Activated T-helper 2 cell treated with anti-CD3 and anti-CD28 coated beads, Interferon-gamma antibody, Interleukin-2, Interleukin-4, amounts not matched to agents 10 μg/mL and 5 μg/mL and 100 μg/mL, durations not matched to agents 14 hours and 24 hours and 36 hours (primary cell): ENCODE measurements at places on chromosomes 16 and 17. TPM values are rescaled to one million over a fixed set of nuclear protein-coding genes. Genes with fewer than 3 reads are reported as not detected.
A peak's percentile ranks its signal among the peaks of the same experiment; 100 is the strongest.

DNA sequence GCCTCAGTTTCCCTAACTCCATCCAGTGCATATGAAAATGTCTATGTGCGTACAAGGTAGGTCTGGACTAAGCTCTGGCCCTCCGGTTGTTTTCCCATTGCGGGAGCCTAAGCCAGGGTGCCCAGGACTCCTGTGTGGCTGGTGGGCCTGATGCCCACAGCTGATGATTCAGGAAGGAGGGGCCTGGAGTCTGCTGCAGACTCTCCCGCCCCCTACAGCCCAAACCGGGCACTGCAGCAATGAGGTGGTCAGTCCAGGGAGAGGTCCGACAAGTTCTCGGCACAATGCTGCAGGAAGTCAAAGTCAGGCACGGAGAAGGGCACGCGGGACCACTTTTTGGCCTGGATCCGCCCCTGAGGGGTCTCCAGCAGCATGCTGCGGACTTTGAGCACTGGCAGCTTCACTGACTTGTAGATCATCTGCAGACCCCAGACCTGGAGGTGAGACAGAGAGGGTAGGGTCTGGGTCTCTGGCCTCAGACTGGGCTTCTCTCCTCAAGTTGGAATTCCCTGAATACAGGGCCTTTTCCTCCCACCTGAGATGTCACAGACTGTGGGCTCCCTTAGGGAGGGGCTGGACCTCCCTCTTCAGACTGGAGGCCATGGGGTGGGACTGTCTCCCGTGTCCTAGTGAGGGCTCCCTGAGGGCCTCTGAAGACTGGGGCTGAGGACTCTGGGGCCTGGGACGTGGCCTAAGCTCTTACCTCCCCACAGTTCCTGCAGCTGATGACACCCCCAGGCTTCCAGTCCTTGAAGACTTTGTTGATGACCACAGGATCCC is 3.4 kb upstream of the ZNF385C start:
- peak; percentile 46 for DNase-seq

GRCh38 chr17:80992948-80993624 is 1.4 kb downstream of the CHMP6 start:
- DNase-seq: no peak

GRCh38 chr16:58699151-58699550 is 14.6 kb upstream of the SLC38A7 start:
- DNase-seq: no peak

GRCh38 chr17:73203135-73203787 is 10.4 kb downstream of the COG1 start:
- no peak for DNase-seq

Gene KIF19
- 0.14 TPM in 1 of 2 replicates, not detected in the other for total RNA-seq

Gene BRIP1
- total RNA-seq: 16.4 and 16.9 TPM in 2 replicates
